ENCODE measurements at places on chromosomes 4 and X.

DNA sequence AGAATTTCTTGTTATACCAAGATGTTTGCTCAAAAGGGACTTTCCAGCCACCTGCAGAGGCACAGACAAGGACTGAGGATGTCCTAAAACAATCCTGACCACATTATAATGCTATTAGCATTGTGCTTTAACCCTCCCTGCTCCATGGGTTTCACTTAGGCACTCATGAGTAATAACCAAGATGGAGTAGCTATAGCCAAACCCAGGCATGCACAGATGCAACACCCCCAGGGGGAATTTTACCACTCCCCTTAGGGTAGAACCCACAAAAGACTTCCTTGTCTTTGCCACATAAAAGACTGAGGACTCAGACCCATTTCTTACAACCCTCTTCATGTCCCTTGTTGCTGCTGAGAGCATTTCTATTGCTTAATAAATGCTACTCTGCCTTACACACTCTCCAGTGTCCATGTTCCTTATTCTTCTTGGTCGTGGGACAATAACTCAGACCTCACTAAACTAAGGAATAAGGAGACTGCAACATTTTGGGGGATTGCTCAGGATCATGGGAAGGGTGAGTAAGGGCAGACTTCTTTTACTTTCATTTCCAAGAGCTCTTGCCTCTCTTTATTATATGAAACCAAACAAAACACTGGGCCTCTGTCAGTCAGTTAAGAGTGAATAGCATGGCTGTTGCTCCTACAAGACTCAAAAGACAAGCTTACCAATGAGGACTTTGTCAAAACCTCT, 103.5 kb downstream of the TECRL start:
- no peak for DNase-seq

- DNase-seq, result no peak
Observed at GRCh38 chr4:149140841-149141240, 674.8 kb downstream of the IQCM start.

GRCh38 chrX:81489987-81490386, 288.1 kb downstream of the SH3BGRL start:
- no peak for DNase-seq

GRCh38 chrX:50814701-50815100, 707 bp upstream of the SHROOM4 start:
- no peak for DNase-seq

DNA sequence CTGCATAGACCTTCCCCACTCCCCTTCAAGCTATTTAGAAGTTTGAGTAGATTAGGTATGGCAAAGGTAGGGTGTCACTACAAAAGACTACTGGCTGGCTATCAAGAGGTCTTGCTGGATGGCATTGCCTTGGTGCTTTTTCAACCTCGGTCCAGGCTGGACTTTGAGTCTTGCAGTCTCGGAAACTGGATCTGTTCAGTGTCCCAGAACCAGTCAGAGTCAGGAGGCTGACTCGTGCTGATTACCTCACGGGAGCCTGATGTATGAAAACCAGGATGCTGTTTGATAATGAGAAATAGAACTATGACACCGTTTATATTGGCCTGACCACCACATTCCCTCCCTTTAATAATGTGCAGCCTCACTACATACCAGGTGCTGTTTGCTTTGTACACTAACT, 2.7 kb upstream of the PHKA1 start:
- DNase-seq, result no peak

GRCh38 chr4:7928711-7929110, 10.9 kb downstream of the AFAP1 start:
- no peak for DNase-seq

GRCh38 chr4:187491286-187491685, 504.3 kb upstream of the ZFP42 start:
- no peak for DNase-seq

- no peak for DNase-seq
Observed at GRCh38 chrX:37763400-37763799, 16.5 kb upstream of the CYBB start.

- no peak for DNase-seq
Observed at GRCh38 chr4:47862297-47862696, 24.4 kb upstream of the CORIN start.

DNA sequence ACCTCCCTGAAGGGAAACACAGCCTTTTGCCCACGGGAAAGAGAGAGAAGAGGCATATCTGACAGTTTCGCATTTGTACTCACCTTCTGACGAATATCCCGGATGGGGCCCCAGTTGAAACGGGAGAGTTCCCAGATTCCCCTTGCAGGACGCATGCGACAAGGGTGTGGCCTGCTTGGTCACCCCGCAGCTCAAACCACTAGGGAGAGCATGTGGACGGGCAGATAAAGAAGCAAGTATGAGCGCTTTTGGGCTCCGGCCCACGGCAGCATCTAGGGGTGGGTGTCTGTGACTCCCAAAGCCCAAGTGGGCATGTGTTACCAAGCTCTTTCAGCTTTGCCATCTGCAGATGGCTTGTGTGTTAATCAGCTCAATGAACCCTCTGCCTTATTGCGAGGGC, 70.1 kb upstream of the MED14 start:
- DNase-seq, result no peak

DNA sequence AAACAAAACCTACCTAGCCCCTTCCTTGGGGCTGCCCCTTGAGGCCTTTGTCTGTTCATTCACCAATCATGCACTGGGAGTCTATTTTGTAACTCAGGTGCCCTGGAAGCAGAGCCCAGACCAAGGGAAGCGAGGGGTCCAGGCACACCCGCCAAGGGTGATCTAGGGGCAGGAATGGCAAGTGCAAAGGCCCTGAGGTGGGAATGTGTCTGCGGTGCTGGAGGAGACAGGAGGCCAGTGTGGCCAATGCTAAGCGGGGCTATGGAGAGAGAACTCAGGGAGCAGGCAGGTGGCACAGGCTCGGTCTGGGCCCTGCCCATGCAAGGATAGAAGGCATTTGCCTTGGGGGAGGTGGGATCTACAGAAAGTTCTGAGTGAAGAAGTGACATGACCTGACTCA, 3.5 kb upstream of the SH3BP2 start:
- no peak for DNase-seq

- DNase-seq, result no peak
Observed at GRCh38 chr4:42904986-42905385, 12.5 kb downstream of the GRXCR1 start.

- DNase-seq, result no peak
Observed at GRCh38 chrX:97461763-97462162, 578.1 kb downstream of the RPA4 start.

GRCh38 chr4:6938237-6938636, 28.6 kb downstream of the TBC1D14 start:
- DNase-seq, result no peak

GRCh38 chr4:155085843-155086530, 122.4 kb upstream of the NPY2R start:
- DNase-seq, result no peak

DNA sequence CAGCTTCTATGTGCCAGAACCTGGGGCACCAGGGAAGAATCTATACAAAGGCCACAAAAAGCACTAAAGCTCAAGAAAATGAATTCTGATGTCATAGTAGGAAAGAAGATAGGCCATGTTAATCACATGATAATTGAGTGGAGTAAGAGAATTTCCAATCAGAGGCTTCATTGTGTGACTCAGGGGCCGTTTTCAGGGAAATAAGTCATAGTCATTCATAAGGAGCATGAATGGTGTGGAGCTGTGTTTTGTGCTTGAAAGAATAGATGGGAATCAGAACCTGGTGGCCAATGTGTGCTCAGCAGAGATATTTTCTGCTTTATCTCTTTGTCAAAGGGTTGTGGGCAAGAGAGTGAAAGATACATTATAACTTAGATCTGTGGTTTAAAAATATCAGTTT, 102.4 kb upstream of the ZDHHC15 start:
- no peak for DNase-seq

- DNase-seq, result peak; percentile 71
Observed at GRCh38 chr4:52038103-52038912, at the start of gene SGCB. Gene SGCB, minus strand, starts transcription at chr4:52038299. Its CDS starts 40 bp downstream, at chr4:52038259.

DNA sequence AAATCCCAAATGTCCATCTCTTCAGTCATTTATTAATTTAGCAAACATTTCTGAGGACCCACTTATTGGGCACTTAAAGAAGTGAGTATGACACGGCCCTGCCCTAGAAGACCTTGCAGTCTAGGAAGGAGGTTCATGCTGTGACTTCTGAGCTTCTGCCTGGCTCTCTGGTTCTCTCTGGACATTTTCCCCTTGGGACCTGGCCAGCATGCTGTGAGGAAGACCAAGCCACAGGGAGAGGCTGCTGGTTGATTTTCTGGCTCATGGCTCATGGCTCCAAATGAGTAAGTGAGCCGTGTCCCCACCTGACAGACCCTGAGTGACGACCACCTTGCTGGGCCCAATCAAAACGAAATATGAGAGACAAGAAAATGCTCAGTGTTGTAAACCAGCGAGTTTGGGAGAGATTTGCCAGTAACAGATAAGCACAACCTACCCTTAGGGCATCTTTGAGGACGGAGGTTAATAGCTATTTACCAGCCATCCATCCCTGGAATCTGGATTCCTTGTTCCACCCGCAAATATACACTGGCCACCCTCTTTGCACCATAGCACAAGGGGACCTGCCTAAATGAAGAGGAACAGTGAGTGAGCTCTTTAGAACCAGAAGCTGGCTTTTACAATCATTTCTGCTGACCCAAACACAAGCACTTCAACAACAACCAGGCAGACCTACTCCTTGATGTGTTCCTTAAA, 876 bp downstream of the MPP1 start:
- DNase-seq, result no peak

DNA sequence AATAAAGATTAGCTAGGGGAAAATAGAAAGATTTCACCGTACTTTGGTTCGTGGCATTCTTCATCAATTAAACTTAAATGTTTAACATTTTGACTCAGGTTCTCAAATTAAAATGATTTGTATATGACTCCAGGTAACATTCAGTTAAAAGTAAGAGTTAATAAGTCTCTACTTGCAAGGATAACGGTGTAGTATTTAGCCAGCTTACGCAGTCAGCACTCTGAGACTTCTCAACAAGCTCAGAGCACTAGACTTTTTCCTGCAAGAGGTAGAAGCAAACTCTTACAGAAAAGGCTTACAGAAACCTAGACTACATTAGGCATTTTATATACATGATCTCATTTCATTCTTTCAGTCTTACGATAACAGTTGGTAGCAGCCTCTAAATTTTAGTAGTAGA, 96.4 kb upstream of the PPARGC1A start:
- no peak for DNase-seq

DNA sequence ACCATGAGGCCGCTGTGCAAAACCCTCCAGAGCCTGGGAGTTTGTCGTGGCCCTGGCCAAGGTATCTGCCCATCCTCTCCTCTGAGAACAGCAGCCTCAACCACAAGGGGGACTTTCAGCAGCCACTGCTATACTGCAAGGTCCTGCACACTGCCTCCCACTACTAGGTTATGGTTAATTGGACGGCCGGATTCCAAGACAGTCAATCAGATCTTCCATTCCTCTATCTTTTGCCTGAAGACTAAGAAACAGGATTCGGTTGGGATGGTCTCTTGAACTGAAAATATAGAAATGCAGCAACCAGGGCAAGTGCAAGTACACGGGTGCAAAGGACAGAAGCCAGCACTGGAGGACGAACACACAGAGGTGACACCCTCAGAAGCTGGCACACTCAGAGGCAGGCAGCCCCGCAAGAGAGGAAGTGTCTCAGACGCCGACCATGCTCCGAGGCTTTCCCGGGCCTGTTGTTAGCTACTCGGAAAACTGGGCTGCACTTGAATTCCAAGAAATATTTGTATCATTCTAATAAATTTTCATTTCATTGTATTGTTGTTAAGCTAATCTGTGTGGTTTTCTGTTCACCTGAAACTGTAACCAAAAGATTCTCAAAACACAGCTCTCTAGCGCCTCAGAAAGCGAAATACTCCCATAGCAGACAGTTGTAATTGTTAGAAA, 63.3 kb downstream of the AFAP1 start:
- DNase-seq, result peak; percentile 23

DNA sequence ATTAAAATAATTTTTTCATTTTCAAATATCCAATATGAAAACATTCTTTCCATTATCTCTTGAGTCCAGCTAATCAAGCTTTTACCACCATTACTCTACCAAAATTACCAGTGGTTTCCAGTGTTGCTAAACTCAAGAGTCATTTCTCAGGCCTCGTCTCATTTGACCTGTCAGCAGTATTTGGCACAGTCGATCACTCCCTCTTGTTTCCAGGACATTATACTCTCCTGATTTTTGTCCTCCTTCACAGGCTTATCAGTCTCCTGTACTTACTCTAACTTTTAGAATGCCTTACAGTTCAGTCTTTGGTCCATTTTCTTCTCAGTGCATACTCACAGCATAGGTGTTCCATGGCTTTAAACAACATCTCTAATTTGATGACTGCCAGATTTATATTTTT, 11.6 kb downstream of the USP38 start:
- no peak for DNase-seq

- DNase-seq, result no peak
Observed at GRCh38 chrX:154815274-154815818, 10.1 kb upstream of the MPP1 start.

DNA sequence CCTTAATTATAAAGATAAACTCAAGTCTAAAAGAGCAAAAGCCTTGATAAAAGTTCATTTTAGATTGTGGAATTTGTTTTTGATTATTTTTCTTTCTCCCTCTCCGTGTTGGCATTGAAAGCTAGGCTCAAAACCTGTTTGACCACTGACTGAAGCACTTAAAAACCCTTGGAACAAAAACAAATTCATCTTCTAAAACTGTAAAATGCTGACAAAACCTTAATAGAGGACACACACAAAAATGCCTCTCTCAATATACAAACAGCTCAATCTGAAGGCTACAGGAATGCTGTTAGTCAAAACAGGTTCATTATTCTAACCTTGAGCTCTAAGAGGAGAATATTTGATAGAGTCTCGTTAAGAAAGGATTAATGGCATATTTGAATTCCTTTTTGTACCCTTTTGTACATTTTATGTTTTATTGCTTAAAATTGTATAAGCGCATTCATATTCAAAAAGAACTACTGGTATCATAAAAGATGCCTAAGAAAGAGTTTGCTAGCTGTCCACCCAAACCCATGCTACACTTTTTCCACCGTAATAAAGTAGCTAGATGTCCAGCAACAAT, 74.3 kb upstream of the NAP1L5 start:
- DNase-seq, result no peak

GRCh38 chr4:125283707-125284279, 31.0 kb upstream of the FAT4 start:
- no peak for DNase-seq

GRCh38 chr4:72340803-72341431, 228.1 kb downstream of the ADAMTS3 start:
- DNase-seq, result no peak

- no peak for DNase-seq
Observed at GRCh38 chr4:123409334-123409733, 12.7 kb downstream of the SPRY1 start.

DNA sequence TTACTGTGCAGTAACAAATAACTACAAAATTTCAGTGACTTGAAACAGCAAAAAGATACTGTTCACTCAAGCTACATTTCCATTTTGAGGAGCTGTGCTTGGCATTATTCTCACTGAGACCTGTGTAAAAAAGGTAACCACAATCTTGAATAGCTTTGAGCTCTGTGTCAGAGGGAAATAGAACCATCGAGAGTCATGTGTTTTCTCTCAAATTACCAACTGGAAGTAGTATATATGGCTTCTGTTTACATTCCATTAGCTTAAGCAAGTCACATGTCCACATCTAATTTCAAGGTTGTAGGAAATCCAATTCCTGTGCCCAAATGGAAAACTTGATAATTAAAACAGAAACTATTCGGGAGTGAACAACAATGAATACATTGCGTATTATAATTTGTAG, 82.9 kb upstream of the BANK1 start:
- no peak for DNase-seq

Measured in central memory CD4-positive, alpha-beta T cell (primary cell).